ENCODE measurements at places on chromosomes 4 and X.
A peak's percentile ranks its signal among the peaks of the same experiment; 100 is the strongest.

DNA sequence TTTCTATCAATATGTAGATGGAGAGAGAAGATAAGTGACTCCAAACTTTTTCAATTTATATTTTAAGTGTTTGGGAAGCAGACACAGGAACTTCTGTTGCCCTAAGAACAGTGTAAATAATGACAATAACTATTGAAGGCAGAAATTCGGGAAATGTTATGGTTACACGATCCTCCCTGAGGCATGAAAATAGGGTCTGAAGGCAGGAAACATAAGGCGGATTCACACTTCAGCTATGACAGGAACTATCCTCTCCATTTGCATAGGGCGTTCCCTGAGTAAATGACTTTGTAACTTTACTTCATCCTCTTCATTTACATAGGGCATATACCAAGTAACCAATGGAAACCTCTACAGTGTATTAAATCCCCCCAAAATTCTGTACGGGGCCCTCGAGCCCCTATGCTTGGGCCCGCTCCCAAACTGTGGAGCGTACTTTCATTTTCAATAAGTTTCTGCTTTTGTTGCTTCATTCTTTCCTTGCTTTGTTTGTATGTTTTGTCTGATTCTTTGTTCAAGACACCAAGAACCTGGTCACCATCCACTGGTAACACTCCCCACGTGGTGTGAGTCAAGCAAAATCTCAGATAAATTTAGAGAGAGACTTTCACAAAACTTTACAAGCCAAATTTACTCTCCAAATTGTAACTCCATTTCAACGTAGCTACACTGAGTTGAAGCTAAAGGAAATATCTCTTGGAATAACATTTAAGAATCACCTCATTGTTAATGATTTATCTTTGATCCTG is 2504.3 kb downstream of the ARAP2 start:
- DNase-seq: no peak

DNA sequence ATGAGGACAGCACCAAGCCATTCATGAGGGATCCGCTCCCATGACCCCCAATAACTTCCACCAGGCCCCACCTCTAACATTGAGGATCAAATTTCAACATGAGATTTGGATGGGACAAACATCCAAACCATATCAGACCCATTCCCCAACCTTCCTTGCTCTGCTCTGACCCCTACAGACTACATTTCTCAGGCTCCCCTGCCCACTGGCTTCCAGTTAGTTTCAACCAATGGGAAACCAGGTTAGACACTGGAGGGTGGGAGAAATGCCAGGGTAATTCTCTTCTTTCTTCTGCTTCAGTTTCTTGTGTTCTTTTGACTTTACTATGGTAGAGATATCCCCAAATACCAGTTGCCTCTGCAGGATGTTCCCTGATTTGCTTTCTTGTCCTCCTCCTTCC is 125.7 kb downstream of the CLCN4 start:
- DNase-seq: no peak

- DNase-seq: no peak
Measured at GRCh38 chr4:48543796-48544195, 53.7 kb downstream of the ZAR1 start.

DNA sequence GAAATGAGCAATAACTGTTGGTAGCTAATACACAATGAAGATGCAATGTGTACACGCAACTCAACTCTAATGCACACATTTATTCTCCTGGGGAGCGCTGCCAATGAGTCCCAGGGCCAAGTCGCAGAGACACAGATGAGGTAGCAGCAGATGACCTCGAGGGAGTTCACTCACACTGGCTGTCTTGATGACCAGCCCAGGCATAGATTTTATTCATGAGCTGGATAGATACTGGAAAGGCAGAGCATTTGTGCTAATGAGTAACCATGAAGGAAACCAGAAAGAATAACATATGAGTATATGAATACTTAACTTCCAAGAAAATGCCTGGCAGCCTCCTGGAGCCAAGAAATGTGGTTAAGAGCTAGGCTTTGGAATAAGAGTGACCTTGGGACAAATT is 42.3 kb downstream of the RASL11B start:
- peak; percentile 31 for DNase-seq

- DNase-seq: no peak
Measured at GRCh38 chr4:42543762-42544161, 113.1 kb downstream of the ATP8A1 start.

DNA sequence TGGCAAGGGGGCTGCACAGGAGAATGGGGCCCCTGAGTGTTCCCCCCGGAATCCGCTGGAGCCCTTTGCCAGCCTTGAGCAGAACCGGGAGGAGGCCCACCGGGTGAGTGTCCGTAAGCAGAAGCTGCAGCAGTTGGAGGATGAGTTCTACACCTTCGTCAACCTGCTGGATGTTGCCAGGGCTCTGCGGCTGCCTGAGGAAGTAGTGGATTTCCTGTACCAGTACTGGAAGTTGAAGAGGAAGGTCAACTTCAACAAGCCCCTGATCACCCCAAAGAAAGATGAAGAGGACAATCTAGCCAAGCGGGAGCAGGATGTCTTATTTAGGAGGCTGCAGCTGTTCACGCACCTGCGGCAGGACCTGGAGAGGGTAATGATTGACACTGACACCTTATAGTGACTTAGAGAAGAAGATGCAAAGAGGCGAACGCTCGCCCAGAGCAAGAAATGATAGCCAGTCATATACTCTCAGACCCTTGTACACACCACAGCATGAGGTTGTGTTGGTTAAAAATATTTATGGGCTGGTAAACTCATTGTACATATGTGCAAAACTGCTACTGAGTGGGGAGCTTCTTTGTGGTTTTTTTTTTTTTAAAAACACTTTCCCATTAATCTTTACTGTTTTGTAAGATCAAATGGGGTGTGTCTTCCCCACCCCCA is 52.5 kb downstream of the JADE1 start:
- no peak for DNase-seq

DNA sequence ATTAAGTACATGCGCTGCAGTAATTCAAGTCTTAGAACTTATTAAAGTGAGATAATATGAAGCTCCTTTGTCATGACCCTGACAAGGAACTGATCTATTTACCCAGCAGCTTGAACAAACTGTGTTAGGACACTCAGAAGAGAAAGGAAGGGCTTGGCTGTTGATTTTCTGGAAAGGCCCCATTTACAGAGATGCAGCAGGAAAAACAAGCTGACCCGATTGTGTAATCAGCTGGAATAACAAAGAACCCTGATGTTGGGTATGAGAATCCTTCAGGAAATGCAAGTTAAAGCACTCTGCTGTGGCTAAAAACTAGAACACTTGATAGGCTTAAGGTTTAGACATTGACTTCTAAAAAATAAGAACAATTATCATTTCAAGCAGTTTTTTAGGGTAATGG is 64.8 kb downstream of the TBC1D9 start:
- DNase-seq: peak; percentile 45

- no peak for DNase-seq
Measured at GRCh38 chrX:23805389-23805788, 22.4 kb downstream of the SAT1 start.

DNA sequence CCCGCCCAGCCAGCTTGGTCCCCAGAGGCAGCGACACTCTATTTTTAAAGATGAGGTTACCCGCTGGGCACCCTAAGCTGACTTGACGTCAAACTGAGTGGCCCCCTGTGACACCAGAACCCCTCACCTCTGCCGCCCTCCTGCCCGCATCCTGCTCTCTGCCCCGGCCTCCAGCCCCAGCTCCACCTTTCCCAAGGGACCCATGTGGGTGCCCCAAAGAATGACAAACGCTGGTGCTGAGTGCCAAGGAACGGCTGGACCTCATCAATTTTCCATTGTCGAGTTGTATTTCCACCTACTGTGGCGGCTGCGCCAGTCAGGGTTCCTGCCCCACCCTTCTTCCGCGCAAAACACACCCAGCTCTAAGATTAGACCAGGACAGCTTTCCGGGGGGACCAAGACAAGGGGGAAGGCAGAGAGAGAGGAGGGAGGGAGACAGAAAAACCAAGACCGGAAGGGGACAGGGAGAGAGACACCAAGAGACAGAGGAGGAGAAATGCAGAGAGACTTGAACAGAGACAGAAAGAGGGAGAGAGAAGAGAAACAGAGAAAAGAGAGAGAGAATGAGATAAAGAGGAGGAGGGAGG is 2.0 kb downstream of the PRKX start:
- no peak for DNase-seq

GRCh38 chr4:145840162-145840768 is 98.4 kb downstream of the ZNF827 start:
- peak; percentile 50 for DNase-seq

DNA sequence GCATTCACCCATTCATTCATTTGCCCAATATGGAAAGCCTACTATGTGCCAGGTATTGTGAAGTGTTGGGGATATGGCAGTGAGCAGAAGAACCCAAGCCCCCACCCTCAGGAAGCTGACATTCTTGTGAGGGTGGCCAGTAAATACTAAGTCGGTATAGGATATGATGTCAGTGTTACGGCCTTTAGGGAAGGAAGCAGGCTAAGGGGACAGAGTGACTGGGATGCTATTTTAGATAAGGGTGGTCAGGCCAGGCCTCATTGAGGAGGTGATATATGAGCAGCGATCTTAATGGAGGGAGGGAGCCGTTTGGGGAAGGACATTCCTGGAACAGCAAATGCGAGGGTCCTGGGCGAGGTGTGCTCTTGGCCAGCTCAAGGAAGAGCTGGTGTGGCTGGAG is 2.0 kb downstream of the ATP6AP1 start:
- DNase-seq: no peak

- DNase-seq: no peak
Measured at GRCh38 chr4:20386906-20387305, 135.2 kb downstream of the SLIT2 start.

GRCh38 chr4:128359422-128359821 is 71.8 kb upstream of the PGRMC2 start:
- DNase-seq: no peak

- no peak for DNase-seq
Measured at GRCh38 chr4:1771555-1772305, 21.4 kb upstream of the FGFR3 start.

DNA sequence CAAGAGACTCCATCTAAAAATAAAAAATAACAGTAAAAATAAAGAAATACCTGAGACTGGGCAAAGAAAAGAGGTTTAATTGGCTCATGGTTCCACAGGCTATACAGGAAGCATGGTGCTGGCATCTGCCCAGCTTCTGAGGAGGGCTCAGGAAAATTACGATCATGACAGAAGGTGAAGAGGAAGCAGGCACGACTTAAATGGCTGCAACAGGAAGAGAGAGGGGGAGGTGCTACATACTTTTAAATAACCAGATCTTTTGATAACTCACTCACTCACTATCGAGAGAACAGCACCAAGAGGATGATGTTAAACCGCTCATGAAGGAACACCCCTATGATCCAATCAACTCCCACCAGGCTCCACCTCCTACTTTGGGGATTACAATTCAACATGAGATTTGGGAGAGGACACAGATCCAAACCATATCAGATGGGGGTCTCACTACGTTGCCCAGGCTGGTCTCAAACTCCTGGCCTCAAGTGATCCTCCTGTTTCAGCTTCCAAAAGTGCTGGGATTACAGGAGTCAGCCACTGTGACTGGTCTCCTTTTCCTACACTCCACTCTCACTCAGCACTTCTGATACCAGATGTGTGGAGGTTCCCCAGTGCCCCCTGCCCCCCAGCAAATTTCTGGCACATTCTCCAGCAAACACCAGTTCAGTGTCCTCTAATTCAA is 11.9 kb upstream of the ZNF157 start:
- DNase-seq: no peak

DNA sequence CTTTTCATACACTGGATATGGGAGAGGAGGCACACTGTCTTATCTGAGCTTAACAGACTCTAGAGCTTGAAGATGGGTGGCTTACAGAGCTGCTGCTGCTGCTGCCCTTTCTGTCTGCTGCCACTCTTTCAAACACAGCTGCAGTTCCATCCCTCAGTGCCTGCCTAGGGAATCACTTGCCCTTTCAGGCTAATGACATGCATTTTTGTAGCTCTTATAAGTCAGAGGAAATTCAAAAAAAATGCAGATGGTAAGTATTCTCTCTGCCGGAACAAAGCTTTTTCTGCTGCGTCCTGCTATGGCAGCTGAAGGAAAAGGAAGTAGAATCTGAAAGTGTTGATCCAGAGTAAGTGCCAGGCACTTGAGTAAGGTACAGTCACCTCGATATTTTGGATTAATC is 460.4 kb upstream of the DIAPH2 start:
- DNase-seq: no peak

DNA sequence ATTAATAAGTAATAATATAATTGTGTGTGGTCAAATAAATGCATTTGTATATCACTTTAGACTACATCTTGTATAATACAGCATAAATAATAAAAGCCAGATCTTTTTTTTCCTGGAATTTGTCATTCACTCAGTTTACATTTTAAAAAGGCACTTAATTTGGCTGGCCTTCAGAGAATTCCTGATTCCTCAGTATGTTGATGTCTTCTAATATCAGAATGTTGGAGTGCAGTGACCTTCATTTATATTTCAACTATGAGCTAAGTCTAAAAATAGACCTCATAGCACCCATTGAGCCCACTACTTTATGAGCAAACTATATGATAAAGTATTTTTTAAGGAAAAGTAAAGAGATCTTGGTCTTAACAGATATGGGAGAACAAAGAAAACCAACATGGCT is 27.8 kb downstream of the ZNF330 start:
- no peak for DNase-seq

- no peak for DNase-seq
Measured at GRCh38 chr4:169628579-169628978, 8.2 kb downstream of the CLCN3 start.

- DNase-seq: no peak
Measured at GRCh38 chrX:70052895-70053615, 3.3 kb upstream of the AWAT2 start.

GRCh38 chr4:76293772-76294171 is 12.8 kb upstream of the STBD1 start:
- no peak for DNase-seq

- DNase-seq: no peak
Measured at GRCh38 chrX:127726227-127726626, 326.0 kb downstream of the ACTRT1 start.

DNA sequence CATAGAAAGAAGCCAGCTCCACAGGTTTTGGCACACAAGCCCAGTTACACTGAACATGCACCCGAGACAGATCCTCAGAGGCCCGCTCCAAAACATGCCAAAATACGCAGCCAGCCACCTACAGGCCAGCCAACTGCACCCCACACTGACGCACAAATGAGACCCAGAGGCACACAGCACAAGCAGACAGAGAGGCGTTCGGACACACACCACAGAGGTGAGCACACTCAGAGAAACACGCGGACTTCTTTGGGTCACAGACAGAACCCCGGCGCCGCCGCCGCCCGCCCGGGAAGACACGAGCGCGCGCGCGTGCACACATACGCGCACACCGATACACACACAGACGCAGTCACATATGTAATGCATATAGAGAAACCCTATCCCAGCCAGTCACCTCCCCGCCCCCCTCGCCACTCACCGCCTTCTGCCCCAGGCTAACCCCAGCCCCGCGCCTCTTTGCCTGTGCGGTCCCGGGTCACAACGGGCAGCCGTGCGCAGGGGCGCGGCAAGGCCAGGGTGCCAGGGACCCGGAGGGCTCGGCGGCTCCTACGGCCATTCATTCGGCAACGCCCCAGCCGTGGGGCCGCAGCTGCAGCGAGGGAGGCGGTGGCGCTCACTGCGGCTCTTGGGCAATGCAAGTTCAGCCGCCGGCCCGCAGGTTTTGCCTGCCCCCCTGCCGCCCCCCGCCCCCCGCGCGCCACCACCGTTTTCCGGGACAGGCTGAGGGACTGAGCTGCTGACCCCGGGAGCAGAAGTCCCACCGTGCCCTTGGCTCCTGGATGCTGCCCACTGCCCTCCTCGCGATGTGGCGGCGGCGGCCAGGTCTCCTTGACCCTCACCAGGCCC is 553 bp downstream of the SEPTIN6 start:
- peak; percentile 28 for DNase-seq

GRCh38 chr4:87783781-87784180 is 15.6 kb upstream of the IBSP start:
- peak; percentile 12 for DNase-seq

GRCh38 chr4:6262847-6263487 is 6.7 kb upstream of the WFS1 start:
- no peak for DNase-seq

Measured in AG20443 (cell line).